ENCODE measurements at places on chromosomes 3 and 15.

DNA sequence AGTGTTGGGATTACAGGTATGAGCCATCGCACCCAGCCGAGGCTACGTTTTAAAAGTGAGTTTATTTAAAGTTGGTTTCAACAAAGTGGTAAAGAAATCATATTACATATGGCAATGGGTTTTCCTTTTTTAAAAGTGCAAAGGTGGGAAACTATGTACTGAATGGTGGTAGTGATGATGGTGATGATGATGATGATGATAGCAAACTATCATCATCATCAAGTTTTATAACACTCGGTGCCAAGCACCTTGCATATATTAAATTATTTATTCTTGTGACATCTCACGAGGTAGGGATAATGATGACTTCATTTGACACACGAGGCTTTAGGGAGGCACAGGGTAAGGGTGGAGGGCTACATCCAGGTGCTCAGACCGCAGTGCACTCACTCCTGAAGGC, 64.3 kb downstream of the BDH1 start:
- no peak for DNase-seq

DNA sequence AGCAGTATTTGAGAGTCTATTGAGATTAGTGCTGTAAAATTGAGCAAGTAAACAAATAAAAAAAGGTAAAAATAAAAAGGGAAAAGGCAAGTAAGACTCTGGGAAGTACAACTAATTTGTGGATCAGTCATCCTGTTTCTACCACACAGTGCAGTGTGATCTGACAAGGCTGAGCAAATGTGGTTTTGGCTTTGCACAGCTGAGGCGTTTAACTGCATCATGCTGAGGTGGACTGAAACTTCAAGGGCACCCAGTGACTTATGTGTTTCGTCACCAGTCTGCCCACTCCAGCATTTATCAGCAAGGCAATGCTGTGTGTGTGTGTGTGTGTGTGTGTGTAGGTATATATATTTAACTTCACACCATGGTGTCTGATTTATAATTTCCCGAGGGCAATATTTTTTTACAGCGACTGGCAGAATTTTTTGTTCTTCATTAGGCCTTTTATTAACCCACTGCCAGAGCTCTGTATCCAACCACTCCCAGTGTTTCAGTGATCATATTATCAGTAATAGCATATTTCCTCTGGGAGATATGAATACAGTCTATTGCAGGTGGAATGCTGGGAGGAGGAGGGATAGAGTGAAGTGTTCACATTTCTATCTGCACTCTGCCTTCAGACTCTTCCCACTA, 131.5 kb upstream of the SATB1 start:
- DNase-seq = peak; percentile 46

GRCh38 chr3:160575589-160575988, 10.2 kb upstream of the KPNA4 start:
- DNase-seq = no peak

GRCh38 chr3:106212665-106213222, 343.9 kb upstream of the CBLB start:
- no peak for DNase-seq

DNA sequence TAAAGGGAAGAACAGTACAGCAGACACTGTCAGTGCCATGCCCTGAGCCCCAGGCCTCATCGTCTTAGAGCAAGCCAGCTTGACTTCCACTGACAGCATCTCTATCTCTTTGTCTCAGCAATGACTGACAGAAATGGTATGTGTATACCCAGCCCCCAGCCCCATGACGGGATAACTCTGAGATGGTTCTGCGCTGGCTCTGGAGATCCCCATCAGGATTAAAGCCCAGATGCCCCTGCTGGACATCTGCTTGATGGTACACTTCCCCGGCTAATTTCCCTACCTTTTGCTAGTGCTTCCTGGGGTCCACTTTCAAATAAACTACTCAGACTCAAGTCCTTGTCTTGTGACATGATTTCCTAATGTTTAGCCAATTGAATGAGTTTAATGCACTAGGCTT, 7.6 kb downstream of the NMNAT3 start:
- no peak for DNase-seq
